ENCODE measurements at places on chromosomes 1 and 21. TPM values are rescaled to one million over a fixed set of nuclear protein-coding genes. Genes with fewer than 3 reads are reported as not detected.

TNNT2 gene
- total RNA-seq, result not detected

DNA sequence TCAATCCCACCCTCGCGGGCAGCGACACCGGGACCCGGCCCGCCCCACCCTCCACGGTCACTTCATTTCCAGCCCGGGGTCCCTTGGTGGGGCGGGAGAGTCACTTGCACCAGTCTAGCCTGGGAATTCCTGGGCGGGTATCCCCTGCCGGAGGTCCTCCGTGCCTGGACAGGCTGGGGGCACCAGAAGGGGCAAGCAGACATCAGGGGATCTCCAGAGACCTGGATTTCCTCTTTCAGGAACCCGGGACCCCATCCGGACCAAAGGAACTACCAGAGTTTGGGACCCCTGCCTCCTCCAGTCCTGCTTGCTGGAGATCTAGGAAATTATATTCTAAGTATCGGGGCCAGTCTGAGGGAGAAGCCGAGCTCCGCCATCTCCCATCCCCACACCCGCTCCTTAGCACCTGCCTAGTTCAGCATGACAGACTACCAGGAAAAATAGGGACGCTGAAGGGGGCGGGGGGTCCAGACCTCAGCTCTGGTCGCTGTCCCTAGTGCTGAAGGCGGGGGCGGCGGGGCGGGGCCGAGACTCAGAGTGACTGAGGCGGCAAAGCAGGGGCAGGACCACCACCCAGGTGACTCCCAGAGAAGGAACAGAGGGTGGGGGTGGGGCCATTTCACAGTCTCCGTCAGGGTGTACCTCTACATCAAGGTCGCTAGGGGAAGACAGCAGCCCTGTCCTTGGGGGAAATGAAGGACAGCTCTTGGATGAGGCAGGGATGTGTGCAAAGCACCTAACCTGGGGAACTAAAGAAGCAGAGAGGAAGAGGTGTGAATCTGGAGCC, 832 bp downstream of the HCN3 start:
- peak; percentile 85 for DNase-seq

GRCh38 chr1:119341372-119341947, 27.1 kb upstream of the HAO2 start:
- DNase-seq, result no peak

- DNase-seq, result no peak
Measured at GRCh38 chr1:233393084-233393840, 65.7 kb downstream of the MAP3K21 start.

DNA sequence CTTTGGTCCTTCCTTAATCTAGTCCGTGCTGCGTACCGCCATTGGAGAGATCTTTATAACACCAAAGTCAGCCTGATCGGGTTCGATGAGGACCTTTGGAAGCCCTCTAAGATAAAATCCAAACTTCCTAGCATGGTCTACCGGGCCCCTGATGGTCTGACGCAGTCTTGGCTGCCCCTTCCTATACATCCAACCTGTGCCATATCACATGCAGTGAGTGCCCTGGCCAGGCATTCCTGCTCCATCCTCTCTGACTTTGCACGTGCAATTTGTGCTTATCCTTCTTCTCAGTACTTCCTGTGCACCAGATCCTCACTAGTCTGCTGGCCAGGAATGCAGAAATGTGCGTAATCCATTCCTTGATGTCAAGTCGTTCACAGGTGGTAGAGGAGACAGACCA, 45.6 kb downstream of the CFAP57 start:
- DNase-seq, result no peak

- no peak for DNase-seq
Measured at GRCh38 chr1:241482761-241483250, 36.7 kb downstream of the FH start.

DNA sequence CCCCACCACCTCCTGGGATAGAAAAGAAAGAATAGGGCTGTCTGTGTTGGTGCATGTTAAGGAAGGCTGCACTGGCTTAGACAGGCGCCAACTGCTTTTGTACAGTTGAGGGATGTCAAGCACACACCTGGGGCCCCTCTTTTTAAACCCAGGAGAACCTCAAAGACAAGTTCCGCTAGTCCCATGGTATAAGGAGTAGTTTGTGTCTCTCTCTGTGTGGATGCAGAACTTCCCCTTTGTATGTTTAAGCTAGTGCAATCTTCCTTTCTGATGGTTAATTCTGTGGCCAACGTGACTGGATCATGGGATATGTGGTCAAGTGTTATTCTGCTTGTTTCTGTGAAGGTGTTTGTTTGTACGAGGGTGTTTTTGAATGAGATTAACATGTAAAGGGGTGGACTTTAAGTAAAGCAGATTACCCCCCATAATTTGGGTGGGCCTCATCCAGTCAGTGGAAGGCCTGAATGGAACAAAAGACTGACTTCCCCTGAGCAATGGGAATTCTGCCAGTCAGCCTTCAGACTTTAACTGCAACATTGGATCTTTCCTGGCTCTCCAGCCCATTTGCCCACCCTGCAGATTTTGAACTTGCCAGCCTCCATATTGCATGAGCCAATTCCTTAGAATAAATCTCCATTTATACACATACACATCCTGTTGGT, 9.5 kb upstream of the DUSP10 start:
- no peak for DNase-seq

CD1E gene
- not detected for total RNA-seq

DNA sequence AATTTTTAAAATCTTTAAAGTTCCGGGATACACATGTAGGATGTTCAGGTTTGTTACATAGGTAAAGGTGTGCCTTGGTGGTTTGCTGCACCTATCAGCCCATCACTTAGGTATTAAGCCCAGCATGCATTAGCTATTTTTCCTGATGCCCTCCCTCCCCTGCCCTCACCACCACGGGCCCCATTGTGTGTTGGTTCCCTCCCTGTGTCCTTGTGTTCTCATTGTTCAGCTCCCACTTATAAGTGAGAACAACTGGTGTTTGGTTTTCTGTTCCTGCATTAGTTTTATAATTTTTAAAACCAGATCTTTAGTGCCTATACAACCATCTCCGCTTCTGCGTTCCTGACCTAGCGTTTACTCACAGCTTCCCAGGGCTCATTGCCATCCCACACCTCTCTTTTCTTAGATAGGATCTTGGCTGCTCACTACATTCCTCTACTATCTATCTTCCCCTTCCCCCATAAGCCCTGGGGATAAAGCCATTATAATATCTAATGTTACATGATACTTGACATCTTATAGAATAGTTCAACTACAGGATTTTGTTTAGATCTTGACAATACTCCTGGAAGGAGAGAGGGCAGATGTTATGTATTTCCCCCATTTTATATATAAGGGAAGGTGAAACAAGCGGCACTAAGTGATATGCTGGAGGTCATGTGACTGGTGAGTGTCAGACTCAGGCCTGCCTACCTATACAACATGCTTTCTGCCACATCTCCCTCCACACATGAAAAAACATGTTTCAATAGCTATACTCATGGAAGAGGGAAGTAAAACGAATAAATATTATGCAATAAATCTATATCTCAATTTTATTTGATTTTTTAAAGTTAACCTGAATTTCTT, 52.3 kb upstream of the DNAJC6 start:
- DNase-seq, result no peak

- DNase-seq, result no peak
Measured at GRCh38 chr1:174519844-174520243, 72.1 kb downstream of the GPR52 start.

DNA sequence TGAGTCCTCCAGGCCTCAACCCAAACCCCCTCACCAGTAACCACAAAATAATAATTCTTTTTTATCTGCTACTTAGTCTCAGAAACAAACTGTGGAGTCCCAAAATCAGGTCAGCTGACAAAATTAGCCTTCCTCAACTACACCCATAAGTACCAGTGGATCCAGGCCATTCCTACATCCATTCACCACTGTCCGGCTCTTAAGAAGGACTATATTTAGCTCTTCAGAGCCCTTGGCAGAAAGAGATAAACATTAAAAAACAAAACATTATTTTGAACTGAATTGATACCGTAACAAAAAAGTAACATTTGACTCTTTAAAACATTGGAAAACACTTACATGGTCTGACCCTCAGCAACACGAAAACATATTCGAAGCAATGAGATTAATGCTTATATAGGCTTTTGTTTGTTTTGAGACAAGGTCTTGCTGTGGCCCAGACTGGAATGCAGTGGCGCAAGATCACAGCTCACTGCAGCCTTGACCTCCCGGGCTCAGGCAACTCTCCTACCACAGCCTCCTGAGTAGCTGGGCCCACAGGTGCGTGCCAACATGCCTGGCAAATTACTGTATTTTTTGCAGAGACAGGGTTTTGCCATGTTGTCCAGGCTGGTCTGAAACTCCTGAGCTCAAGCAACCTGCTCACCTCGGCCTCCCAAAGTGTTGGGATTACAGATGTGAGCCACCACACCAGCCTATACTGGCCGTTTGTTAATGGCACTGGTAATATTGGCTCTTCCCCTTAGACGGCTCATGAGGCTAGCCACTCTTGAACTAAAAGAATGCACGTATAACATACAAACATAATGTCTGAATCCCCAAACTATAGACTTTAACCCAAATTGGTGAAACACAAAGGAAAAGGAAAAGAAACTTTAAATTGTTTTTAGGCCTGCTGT, 330.7 kb downstream of the SMYD3 start:
- DNase-seq, result no peak

GRCh38 chr1:245184779-245185178, 30.0 kb downstream of the KIF26B start:
- no peak for DNase-seq
